ENCODE measurements at places on chromosomes 7 and 10.

DNA sequence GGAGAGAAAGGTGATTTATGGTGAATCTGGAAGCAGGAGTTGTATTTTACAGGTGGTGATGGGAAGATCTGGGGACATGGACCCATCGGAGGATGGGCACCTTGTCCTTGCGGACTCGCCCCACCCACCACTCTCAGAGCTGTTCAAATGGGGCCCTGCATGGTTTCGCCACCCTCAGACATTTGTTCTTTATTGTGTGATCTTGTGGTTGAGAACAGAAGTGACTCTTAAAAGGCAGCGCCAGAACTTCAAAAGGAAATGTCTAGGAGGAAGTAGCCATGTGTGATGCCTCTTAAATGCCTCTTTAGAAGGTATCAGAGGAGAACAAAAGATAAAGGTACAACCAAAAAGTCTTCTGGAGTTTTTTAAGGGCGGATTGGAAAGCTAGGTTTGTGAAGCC, 205.7 kb downstream of the KIAA1217 start:
- DNase-seq, result no peak

DNA sequence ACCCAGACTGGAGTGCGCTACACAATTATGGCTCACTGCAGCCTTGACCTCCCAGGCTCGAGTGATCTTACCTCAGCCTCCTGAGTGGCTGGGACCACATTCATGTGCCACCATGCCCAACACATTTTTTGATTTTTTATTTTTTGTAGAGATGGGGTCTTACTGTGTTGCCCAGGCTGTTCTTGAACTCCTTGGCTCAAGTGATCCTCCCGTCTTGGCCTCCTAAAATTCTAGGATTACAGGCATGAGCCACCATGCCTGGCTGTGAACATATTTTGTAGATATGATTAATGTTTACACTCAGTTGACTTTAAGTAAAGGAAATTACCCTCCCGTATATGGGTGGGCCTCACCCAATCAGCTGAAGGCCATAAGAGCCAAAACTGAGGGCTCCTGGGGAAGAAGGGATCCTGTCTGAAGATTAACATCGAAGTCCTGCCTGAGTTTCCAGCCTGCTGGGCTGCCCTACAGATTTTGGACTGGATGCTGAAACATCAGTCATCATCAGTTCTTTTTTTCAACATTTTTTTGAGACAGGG, 127.1 kb downstream of the ACTR3B start:
- no peak for DNase-seq

DNA sequence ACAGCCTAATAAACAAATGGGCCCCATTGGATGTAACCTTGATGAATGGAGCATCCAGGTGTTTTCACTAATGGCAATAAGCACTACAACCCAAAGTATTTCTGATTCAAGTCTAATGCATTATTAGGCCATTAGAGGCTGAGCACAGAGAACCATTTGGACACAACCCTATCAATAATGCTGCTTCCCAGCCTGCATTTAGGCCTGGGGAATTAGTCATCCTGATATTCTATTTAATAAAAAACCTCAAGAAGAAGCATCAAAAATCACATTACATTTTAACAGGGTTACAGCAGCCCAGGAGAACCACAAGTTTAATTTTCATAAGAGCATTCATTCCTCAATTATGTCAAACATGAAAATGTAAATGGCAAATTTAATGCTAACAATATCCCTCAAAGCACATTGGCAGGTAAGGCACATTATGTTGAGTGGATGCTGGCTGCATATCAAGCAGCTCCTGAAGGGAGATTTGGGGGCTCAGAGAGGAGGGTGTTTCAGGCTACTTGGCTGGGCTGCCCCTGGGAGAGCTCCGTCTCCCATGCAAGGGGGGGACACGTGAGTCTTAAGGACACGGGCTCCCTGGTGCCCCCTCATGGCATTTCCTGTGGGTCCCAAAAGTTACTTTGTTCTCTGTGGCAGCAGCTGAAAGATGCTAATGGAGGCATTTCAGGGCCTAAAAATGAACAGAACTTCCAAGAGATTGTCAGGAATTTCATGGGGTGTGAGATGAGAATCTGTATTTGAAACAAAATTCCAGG, 143.4 kb downstream of the HERPUD2 start:
- no peak for DNase-seq

GRCh38 chr10:33739031-33739430, 404.6 kb upstream of the NRP1 start:
- DNase-seq, result no peak

GRCh38 chr10:13388478-13389230, 40.6 kb upstream of the SEPHS1 start:
- no peak for DNase-seq

DNA sequence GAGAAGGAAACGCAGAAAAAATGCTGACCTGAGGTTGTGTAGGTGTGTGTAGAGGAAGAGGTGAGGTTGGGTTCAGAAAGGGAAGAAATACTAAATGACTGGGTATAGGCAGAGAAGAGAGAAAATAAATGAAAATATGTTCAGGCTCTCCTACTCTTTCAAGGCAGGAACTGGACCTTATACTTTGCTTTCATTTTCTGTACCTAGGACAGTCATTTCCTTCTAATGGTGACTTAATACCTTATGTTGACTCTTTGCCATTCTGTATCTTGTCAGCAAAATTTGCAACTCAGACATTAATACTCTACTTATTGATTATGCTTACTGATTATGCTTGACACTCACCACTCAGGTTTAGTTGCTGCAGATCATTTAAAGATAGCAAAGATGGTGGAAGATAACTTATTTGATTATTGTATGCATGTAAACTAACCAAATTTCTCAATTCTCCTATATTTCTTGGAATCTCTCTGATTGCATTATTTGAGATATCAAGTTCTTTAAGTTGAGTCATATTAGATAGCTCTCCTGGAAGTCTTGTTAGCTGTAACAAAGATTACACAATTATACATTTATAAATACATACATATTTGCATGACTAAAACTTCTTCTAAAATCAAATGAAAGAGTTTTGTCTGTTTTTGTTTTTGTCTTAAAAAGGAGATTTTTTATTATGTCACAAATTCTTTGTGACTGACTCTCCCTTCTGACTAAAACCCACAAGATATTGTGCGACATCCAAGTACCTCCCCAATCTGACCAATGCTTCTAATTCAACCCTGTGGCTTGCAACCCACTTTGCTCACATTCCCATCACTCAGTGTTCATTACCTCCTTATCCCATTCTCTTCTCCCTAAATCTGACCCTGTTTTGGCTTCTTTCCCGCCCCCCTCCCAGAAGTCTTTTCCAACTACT, 20.0 kb downstream of the LRRD1 start:
- DNase-seq, result no peak

- no peak for DNase-seq
These were observed 89.6 kb upstream of the ZNF804B start for GRCh38 chr7:88669913-88670312.

- DNase-seq, result no peak
These were observed 53.8 kb downstream of the PROSER2 start for GRCh38 chr10:11876805-11877590.

GRCh38 chr7:42055171-42055570, 181.8 kb downstream of the GLI3 start:
- no peak for DNase-seq

- no peak for DNase-seq
These were observed 16.0 kb upstream of the DPYSL4 start for GRCh38 chr10:132170561-132171361.

GRCh38 chr10:110672580-110672919, 28.4 kb downstream of the RBM20 start:
- DNase-seq, result no peak

GRCh38 chr10:106746868-106747267, 417.6 kb downstream of the SORCS1 start:
- no peak for DNase-seq

DNA sequence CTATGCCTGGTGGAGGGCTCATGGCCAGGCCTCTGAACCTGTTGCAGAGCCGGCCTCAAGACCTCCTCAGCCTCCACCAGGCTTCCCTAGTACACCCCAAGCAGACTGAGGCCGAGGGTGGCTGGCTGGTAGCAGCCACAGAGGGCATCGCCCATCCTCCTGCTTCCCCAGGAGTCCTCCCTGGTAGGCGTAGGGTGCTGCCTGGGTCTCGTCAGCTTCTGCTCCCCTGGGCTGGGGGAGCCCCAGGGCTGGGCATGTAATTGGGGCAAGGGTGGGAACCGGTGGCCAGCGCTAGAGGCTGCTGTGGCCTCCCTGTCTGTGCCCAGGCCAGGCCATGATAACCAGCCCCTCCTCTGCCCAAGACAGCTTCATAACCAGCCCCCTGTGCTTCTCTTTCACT, 32.6 kb downstream of the TBATA start:
- DNase-seq, result no peak

- DNase-seq, result no peak
These were observed 141.7 kb downstream of the DLG5 start for GRCh38 chr10:77784856-77785255.

DNA sequence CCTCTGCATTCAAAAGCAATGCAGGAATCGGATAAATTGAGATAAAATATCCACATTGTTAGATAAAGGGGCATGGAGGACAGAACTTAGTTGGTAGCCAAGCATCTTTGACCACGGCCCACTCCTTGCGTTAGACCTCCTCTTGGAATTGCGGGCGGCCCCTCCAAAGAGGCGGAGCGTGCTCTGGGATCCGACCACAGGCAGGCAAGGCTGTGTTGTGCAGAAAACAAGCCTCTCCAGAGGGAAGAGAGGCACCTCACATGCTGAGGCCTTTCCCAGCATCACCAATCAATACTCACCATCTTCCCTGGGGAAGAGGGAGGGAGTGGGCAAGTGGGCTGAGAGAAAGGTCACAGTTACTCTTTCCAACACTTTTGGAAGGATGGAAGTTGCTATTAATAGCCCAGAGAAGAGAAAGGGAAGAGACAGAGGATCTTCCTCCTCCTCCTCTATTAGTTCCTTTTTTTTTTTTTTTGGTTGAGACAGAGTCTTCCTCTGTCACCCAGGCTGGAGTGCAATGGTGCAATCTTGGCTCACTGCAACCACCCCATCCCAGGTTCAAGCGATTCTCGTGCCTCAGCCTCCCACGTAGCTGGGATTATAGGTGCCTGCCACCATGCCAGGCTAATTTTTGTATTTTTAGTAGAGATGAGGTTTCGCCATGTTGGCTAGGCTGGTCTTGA, 49.7 kb upstream of the NRF1 start:
- no peak for DNase-seq

DNA sequence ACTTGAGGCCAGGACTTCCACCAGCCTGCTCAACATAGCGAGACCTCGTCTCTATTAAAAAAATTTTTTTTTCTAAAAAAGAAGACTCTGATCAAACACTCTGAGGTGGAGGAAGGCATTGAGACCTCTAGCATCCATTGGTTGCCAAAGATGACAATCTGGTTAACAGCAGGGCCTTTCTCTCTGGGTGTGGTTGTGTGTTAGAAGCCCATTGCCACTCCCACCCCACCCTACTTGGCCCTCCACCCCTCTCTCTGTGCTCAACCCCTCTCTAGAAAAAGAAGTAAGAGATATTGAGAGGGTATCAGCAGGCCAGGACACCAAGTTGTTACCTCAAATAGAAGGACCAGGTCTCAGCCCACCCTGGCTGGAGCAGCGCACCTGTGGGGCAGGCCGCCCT, 57.4 kb upstream of the MXI1 start:
- no peak for DNase-seq

- DNase-seq, result no peak
These were observed 93.8 kb downstream of the MAP3K8 start for GRCh38 chr10:30527623-30528428.

- no peak for DNase-seq
These were observed 575.3 kb downstream of the IPMK start for GRCh38 chr10:57692255-57692980.

DNA sequence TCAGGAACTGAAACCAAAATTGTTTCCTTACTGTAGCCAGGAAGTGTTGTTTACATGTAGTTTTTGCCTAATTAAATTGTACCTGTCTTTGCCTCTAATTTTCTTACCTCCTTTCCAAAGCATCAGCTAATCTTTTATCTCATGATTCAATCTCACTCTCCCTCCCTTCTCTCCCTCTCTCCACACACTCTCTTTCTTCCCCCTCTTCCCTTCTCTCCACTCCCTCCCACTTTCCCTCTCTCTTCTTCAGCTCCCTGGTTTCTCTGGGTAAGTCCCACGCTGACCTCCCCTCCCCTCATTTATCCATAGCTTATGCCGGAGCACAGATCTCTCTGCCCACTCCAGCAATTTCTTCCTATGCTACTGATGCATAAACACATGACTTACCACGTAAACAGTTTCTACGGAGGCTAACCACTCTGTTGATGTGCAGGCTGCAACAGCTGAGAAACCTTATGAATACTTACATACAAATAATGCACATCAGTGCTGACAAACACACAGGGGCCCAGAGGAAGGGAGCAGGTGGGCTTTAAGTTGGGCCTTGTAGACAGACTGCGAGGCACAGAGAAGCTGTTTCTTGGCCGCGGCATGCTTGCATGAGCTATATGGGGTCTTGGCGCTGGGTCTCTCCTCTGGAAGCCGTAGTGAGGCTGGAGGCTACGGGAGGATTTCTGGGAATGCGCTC, 174.4 kb upstream of the PLXNA4 start:
- no peak for DNase-seq

GRCh38 chr10:119849031-119849789, 23.4 kb downstream of the MCMBP start:
- no peak for DNase-seq

GRCh38 chr10:3465406-3465891, 292.9 kb upstream of the PITRM1 start:
- DNase-seq, result no peak

- no peak for DNase-seq
These were observed 744.7 kb downstream of the KCNMA1 start for GRCh38 chr10:76892766-76893479.

DNA sequence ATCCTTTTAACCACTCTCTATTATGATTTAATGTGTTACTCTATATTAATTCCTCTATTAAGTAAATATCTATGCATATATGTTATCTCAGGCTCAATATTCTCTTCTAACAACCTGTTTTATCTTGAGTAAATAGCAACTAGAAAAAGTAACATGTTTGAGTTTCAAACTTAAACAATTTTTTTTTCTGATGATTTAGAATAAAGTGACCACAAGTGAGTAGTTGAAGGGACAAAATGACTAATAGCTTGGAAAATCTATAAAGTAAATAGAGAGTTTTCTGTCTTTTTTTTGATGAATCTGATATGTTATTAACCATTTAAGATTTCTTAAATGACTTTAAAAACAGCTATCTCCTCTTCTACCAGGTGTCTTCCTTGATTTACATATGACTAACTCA, 483.8 kb downstream of the TFEC start:
- DNase-seq, result no peak

All from NCI-H524 (cell line).